ENCODE measurements at places on chromosomes 5 and 9.

DNA sequence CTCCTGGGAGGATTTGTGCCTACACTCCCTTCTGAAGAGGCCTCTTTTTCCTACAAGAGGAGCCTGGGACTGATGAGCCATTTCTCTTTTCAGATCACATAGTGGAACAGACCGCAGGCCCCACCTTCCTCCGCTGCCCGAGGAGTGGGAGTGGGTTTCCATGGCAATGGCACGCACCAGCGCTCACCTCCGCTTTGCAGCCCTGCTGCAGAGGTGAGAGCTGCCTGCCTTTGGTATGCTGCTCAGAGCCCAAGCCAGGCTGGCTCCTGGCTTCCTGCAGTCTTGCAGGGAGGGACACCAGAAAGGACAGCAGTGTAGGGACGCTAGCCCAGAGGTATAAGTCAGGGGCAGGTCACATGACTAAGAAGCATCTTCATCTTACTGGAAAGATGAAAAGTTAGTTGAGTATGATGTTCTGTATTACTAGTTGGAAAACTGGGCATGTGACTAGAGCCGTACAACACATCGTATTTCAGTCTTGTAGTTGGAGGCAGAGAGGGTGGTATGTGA lies 12.4 kb downstream of the PTTG1 start:
- DNase-seq, result no peak

- DNase-seq, result no peak
These were observed 455.1 kb upstream of the ZNF608 start for GRCh38 chr5:125201446-125202052.

DNA sequence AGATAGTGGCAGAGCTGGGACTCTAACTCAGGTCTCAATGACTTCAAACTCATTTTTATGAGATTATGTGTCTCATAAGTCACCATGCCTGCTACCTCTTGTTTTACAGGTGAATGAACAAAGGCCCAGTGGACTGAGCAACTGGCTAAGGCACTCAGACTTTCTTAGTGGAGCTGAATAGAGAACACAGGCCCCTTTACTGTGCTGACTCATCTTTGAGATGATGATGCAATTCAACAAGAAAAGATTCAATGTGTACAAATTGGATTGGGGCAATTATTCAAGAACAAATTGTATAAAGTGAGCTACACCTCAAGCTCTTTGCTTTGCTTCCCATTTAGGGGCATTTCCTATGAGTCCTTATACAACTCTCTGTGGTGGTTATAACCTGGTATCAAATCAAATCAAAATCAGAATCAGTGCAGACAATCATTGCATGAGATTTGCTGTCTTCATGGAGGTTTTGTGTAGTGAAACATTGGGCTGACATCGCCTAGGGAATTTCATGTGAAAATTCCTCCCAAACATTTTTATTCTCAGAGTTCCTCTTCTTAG lies 84.3 kb upstream of the PPP2R2B start:
- DNase-seq, result peak; percentile 23

- DNase-seq, result peak; percentile 66
These were observed 68.4 kb downstream of the PSD2 start for GRCh38 chr5:139863855-139864558.

DNA sequence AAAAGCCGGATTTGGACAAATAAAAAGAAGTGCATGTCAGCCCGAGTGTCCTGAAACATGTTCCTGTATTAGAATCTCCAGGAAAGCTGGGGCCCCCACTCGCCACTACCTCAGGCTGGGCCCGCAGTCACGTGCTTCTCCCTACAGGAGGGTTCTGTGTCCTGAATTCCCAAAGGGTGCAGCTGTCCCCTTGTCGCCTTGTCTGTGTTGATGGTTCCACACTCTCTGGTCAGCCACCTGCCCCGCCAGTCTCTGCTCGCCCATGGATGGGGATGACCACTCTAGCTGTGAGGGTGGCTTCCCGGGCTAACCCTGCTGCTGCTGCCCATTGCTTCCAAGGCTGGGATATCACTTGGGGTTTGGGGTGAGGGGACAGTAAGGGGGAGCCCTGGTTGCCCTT lies 3.1 kb upstream of the TMEM250 start:
- DNase-seq, result no peak

DNA sequence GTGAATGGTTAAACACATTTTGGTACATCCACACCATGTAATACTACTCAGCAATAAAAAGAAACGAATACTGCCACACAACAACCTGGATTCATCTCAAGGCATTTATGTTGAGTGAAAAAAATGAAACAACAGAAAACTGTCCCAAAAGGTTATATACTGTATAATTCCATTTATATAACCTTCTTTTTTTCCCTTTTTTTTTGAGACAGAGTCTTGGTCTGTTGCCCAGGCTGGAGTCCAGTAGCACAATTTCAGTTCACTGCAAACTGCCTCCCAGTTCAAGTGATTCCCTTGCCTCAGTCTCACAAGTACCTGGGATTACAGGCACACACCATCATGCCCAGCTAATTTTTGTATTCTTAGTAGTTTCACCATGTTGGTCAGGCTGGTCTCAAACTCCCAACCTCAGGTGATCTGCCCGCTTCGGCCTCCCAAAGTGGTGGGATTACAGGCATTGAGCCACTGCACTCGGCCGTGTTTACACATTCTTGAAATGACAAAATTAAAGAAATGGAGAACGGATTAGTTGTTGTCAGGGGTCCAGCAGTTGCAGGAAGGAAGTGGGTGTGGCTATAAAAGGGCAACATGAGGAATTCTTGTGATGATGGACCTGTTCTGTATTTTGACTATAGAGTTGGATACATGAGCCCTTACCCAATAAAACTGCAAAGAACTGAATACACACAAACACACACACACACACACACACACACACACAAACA lies 17.4 kb downstream of the PPP6C start:
- DNase-seq, result no peak

All from LoVo (cell line).